Kidney epithelial cell (primary cell): ENCODE measurements at places on chromosomes 6 and 20. TPM values are rescaled to one million over a fixed set of nuclear protein-coding genes. Genes with fewer than 3 reads are reported as not detected.

Gene DOK5
- 3.1 and 3.5 TPM in 2 replicates for total RNA-seq

Gene MAP3K5
- total RNA-seq = 5.7 TPM in 2 replicates

Gene ZNF334
- total RNA-seq = 7.8 and 8.0 TPM in 2 replicates

Gene GOPC
- total RNA-seq = 20.0 and 25.9 TPM in 2 replicates

Gene SLC17A4
- total RNA-seq = not detected in 2 replicates

Gene DDX43
- 1.1 and 1.2 TPM in 2 replicates for total RNA-seq

Gene TINAG
- total RNA-seq = 0.75 and 1.3 TPM in 2 replicates

Gene HTR1E
- not detected in 2 replicates for total RNA-seq

Gene SIRPB1
- 1.4 and 5.5 TPM in 2 replicates for total RNA-seq

Gene CRIP3
- 0.67 TPM in 1 of 2 replicates, not detected in the other for total RNA-seq

Gene POU5F1
- 0.21 and 0.68 TPM in 2 replicates for total RNA-seq

Gene SERAC1
- total RNA-seq = 9.2 and 9.5 TPM in 2 replicates

Gene ARFGEF3
- 11.1 and 13.4 TPM in 2 replicates for total RNA-seq

Gene RHAG
- total RNA-seq = not detected in 2 replicates

Gene GGTLC1
- total RNA-seq = not detected in 2 replicates

Gene C20orf144
- not detected in 2 replicates for total RNA-seq

Gene IER3
- total RNA-seq = 188 and 229 TPM in 2 replicates

Gene ZBTB9
- total RNA-seq = 7.4 and 7.6 TPM in 2 replicates

Gene AIF1
- 0.33 TPM in 1 of 2 replicates, not detected in the other for total RNA-seq

Gene MEI4
- 0.21 TPM in 1 of 2 replicates, not detected in the other for total RNA-seq

Gene SPINT3
- not detected in 2 replicates for total RNA-seq

Gene ZC2HC1B
- total RNA-seq = not detected in 2 replicates
